ENCODE measurements at places on chromosomes 4 and X.

GRCh38 chr4:3069661-3070199 is 4.6 kb downstream of the HTT-AS start:
- DNase-seq = no peak

DNA sequence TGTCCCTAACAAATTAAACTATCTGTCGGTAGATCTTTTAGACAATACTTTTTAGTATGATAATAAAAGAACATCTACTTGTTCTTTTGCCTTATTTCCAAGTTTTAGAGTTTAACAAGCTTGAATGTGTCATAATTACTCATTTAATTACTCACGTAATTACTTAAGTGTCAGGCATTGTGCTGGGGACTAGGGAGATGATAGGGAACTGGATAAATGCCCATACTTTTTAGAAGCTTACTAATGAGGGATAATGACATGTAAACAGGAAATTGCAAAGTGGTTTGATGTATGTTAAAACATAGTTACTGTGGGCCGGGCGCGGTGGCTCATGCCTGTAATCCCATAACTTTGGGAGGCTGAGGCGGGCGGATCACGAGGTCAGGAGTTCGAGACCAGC is 158.3 kb downstream of the DMD start:
- DNase-seq = no peak

DNA sequence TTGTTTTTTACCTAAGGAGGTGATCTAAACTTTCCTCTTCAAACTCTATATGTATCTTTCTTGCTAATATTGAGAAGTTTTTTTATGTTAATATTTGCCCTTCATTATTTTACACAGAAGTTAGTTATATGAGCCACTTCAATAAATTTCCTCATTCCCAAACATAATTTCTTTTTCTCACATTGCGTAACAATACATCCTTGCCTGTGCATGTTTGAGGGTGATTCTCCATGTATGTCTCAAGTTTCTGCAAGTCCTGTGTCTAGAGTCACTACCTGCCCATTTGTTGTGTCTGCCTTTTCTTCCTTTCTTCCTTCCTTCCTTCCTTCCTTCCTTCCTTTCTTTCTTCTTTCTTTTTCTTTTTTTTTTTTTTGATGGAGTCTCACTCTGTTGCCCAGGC is 2057.9 kb downstream of the PCDH7 start:
- no peak for DNase-seq

DNA sequence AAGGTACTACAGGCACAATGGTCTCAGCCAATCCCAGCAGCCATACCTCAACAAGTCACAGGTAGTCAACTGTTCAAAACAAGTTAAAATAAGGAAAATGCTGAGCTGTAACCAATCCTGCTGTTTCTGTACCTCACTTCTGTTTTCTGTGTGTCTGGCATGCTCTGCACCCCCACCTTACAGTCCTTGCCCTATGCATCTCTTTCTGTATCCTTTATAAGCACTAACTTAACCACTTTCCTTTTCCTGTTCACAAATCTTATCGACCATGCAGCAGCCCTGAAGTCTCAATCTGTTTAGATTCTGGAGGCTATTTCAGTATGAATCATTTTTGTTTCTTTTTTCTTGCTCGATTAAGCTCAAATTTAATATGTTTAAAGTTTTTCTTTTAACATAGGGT is 12.5 kb upstream of the FAM13A start:
- DNase-seq = no peak

GRCh38 chr4:184373886-184374405 is 100.4 kb downstream of the IRF2 start:
- no peak for DNase-seq

DNA sequence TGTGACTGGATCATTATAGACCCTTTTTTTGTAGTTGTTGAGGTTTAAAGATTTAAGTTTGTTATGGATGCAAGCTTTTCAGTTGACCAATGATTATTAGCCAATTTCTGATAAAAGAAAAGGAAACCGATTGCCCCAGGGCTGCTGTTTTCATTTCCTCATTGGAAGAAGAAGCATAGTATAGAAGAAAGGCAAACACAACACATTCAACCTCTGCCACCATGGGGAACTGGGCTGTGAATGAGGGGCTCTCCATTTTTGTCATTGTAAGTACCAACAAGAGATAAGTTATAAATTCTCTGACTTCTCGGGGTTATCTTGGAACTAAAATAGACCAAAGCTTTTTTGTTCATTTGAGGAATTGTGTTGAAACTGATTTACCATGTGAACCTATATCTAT is at the start of gene CYBB:
TSS of gene CYBB (plus strand) at position 203 of the 400 bp plus-strand sequence. CDS start at position 222, 19 bp downstream.
- DNase-seq = no peak

DNA sequence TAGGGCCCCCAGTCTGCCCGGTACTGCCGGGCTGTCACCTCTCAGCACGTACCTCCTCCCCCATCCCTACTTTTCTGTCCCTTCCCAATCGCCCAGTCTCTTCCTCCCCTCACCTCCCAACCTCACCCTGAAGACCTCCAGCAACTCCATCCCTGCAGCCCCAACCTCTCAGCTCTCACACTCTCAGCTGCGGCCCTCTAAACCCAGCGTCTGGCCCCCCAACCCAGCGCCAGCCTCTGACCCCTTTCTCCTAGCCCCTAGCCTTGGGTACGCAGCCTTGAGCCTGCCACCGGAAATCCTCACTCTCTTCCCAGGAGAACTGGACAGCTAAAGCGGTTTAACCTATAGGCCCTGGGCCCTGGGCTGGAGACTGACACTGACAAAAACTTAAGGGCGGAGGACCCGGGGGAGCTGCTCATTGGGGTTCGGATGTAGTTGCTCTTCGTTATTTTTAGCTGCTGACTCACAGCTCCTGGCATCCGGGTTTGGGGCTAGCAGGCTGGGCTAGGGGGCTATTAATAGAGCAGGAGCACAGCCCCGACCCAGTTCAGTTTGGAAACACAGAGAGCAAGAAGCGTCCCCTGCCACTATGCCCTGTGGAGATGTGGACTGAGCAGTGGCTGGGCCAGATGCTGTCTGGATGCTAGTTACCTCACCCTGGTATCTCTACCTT is 9.6 kb upstream of the DLG3 start:
- DNase-seq = no peak

DNA sequence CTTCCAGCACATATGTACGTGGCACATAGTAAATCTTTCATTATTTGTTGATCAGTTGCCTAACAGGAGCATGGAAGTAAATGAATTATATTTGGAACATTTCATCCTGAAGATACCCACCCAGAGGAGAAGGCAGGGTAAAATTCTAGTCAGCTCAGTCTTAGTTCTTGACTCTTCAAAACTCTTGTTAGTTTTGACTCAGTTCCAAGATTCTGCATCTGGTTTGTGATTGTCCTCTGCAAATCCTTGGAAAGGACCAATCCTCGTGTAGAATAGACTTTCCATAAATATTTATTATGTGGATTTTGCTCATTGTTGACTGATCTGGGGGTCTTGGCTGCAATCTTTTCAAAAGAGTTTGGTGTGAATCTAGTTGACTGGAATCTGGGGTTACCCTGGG is 257.5 kb upstream of the FAT1 start:
- DNase-seq = no peak

DNA sequence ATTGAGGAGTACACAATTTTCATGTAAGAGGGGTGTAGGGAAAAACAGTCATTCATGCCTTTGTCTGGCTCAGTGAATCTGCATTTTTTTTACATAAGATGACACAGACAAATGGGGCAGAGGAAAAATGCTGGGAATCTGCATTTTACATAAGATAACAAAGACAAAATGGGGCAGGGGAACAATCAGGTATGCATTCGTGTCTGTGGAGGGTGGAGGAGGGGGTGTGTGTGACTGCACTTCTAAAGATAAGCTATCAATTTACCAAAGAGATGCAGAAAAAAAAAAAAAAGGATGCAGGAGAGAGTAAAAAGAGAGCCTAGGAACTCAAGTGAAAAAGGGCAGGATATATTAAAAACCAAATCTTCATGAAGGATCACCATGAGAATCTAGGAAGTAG is 637.4 kb downstream of the ZNF674 start:
- DNase-seq = no peak

GRCh38 chr4:81343536-81343935 is 128.2 kb downstream of the RASGEF1B start:
- no peak for DNase-seq

DNA sequence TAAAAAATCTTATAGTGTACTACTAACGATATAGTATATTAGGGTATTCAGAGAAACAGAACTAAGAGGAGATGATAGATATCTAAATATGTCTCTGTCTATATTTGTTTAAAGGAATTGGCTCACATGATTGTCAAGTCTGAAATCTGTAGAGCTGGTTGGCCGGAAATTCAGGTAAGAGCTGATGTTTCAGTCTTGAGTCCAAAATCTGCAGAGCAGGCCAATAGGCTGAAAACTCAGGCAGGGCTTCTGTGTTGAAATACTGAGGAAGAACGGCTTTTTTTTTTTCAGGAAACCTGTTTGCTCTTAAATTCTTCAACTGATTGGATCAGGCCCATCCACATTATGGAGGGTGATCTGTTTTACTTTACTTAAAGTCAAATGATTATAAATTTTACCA is 31.7 kb downstream of the PGRMC2 start:
- DNase-seq = no peak

DNA sequence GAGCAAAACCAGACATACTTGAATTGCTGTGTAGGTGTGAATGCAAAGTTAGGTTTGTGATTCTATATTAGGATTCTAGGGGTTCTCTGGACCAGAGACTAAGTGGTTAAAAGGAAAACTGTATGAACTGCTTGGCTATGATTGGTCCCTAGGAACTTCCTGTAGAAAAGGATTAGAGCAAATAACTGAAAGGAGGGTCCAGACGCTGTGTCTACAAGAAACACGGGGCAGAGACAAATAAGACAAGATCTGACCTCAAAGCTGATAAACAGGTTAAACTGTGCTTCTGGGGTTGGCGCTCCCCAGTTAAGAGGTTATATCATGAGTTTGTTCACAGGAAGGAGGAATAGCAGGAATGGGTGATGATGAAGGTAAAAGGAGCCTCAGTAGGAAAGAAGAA is 183.6 kb downstream of the MGST2 start:
- DNase-seq = no peak

DNA sequence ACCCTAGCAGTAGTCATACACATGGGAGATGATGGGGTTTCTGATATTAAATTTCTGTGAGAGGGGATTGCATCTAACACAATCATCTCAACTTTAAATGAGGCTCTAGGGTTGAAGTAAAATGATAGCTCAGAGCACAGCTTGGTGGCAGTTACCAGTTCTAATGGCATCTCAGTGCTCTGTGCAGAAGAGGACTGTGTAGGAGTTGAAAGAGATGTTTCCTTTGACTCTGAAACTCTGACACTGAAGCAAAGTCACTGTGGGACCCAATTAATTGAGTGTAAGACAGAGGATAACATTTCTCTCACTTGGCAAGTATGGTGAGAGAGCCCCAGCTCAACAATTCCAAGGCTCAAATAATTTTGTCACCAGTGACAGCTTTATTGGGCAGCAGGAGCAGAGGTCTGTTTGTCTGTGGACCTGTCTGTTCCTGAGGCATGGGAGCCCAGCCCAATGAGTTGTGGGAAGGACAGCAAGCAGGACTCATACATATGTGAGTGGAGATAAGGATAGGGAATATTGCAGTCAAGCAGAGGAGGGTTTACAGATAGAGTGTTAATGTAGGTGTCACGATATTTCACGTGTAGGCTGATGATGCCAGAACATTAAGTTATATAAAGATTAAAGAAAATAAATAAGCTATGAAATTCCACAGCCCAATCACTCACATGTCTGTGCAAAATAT is 76.7 kb upstream of the NAF1 start:
- DNase-seq = no peak

DNA sequence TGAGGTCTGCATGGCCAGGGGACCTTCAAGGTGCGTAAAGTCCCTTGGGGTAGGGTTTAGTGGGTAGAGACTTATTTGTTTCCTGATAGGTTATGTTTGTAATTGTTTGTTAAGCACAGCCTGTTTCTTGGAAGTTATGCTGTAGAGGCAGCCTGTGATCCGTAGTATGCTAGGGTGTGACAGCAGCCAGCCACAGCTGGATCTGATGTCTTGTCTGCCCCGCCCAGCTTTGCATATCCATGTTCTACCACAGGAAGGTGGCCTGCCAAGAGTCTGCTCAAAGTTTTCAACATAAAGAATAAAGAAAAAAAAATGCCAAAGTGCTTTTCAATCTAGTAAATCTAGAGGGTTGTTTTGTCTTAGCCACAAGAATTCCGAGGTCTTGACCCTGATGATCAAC is 19.1 kb upstream of the PRRG3 start:
- no peak for DNase-seq

- DNase-seq = no peak
Measured at GRCh38 chrX:154724993-154725756, 25.7 kb downstream of the GAB3 start.

GRCh38 chr4:145939856-145940255 is 1.2 kb upstream of the ZNF827 start:
- no peak for DNase-seq

DNA sequence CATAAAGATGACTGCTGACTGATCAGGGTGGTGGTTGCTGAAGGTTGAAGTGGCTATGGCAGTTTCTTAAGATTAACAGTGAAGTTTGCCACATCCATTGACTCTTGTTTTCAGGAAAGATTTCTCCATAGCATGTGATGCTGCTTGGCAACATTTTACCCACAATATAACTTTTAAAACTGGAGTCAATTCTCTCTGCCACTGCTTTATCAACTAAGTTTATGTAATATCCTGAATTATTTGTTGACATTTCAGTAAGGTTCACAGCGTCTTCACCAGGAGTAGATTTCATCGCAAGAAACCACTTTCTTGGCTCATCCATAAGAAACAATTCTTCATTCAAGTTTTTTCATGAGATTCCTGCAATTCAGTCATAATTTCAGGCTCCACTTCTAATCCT is 166.5 kb upstream of the SPRY1 start:
- DNase-seq = no peak

DNA sequence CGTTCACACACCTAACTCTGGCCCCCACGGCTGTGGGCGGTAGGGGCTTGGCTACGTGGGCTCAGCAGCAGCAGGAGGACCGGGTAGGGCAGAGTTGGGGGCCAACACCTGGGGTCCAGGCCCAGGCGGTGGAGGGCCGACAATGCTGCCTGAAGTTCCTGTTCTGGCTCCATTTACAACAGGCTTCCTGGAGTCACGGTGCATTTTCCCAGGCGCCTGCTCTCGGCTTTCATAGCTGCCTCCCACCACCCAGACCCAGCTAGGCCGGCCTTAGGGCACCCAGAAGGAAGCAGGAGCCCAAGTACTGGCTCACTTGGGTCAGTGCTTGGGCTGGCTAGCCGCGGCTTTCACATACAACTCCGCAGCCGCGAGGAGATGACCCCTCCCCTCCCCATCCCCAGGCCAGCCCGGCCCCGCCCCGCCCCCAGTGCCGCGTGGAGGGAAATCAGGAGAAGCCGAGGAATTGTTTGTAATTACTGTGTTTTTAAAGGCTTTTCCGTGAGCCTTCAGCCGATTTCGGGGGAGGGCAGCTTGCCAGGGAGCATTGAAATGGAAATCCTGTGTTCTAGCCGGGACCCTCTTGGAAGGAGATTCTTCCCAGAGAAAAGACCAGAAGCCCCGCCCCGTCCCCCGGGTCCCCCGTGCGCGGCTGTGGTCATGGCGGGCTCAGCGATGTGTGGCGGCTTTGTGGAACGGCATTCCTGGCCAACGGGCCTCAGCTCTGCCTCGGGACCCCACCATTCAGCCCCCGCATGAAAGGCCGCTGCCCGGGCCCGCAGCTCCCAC is 28.5 kb downstream of the PJA1 start:
- DNase-seq = no peak

- no peak for DNase-seq
Measured at GRCh38 chrX:130539721-130540321, 138.0 kb downstream of the RBMX2 start.

- DNase-seq = no peak
Measured at GRCh38 chrX:30010471-30010870, 204.9 kb upstream of the MAGEB2 start.
